ENCODE measurements at places on chromosomes 7 and 10.

GRCh38 chr7:139876622-139877283, 47.7 kb downstream of the TBXAS1 start:
- no peak for DNase-seq

DNA sequence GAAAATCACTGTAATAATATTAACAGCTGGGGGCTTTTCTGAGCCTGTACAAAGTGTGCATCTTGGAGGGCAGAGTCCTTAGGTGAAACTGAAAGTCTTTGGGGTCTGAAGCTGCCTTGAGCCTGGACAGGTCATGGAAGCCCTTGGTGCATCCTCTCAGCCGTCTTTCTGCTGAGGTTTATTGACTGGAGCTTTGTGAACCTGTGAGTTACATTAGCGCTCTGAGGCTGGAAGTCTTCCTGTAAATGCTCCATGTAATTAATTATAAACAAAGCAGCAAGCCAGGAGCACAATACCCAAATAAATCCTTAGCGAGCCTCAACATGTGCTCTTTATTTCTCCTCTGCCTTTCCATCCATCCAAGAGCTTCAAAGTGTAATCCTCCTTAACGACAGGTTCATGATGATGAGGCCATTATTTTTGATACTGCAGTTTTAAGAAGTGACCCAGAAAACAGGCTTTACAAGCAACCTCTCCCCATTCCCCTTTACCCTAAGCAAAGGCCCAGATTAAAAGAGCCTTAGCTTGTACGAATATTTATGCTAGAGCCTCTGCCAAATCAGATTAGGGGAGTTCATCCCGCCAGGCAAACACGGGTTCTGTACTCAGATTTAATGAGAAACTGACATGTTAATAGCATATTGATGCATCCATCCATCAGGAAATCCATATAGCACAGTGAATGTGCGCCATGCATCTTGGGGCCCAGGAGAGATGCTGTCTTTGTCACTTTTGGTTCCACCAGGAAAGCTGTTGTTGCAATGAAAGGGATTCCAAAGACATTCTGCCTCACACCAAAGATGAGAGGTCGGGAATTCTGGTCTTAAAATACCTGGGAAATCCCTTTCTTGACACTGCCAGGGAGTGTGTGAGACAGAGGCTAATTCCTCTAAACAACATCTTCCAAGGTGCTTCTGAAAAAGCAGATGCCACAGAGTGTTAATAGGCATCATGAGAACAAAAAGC, 118.1 kb downstream of the ANLN start:
- peak; percentile 48 for DNase-seq

DNA sequence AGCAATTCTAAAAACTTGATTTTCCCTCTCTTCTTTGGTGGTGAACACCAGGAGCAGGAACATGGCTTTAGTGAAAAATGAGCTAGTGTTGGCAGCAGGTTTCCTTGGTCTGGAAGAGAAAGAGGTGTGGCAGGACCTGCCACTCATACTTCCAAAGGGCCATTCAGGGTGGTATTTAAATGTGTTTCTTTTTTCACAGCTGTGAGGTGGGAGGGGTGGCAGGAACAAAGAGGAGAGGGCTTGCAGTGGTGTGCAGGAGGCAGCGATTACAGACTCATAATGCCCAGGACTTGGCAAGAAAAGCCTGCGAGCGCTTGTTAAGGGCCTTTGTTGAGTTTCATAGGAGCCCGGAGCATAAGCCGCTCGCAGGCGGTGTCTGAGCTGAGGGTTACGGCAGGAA, 36.8 kb downstream of the WIPF3 start:
- no peak for DNase-seq

DNA sequence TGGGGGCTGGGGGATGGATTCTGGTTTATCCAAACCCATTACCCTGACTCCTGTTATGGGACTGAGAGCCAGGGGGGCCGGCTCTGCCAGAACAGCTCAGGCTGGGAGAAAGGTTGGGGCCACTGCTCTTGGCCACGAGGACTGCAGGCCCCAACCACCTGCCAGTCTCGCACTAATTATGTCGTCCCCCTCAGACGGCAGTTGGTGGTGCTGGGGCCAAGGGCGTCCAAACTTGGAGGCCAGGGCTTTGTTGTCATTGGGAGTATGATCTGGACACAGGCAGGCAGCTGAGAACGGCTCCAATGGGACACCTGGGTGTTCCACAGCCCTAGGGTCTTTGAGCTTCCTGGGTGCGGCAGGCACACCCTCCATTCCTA, 34.7 kb downstream of the DRGX start:
- DNase-seq = no peak

DNA sequence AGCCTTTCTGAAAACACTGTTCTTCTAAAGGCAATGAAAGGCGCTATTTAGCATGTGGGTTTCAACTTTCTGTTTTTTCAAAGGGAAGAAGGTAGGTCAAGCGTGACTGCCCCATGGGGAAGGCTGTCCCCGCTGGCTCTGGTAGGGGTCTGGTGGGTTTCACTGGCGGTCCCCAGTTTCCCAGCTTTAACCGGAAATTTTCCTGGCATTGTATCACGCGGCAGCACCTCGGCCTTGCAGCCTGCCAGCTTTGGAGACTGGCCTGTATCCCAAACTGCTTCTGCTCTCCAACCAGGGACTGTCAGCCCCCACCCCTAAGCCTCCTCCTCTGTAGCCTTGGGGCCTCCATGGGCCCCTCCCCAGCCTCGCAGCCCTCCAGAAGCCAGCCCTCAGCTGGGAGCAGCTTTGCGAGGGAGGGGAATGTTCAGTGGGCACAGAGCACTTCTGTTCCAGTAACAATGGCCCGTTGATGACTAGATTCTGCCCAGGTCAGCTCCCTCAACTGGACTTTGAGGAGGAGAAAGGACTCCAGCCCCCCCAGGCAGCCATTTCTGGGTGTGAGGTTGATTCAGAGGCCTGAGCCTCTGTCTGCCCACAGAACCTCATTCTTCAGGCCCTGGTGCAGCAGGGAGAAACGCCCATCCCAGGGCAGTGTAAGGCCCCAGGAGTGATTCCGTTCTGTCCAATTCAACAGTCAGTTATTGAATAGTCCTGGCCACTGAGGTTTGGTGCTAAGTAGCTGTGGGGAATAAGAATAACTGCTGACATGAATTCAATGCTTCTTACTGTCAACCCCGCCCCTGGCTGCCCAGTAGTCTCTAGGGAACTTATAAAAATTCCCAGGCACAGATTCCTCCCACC, 17.1 kb downstream of the CHST3 start:
- no peak for DNase-seq

DNA sequence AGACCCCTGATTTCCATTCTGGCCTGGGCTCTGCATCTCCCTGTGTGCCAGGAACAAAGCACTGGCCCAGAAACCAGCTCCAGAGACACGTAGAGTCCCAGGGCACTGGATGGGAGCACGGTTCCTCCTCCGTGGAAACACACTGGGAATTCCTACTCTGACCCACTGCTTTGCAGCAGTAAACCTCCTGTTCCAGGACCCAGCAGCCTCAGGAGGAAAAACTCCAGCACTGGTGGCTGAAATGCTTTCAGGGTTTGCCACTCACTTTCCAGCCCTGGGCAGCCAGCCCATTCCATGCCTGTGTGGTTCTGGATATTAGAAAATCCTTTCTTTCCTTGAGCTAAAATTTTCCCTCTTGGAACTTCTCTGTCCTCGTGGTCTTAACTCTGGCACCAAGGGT, 58.0 kb downstream of the FAM171A1 start:
- no peak for DNase-seq

GRCh38 chr10:102113261-102113955, 6.8 kb downstream of the LDB1 start:
- DNase-seq = peak; percentile 54

- no peak for DNase-seq
These were observed 938.0 kb downstream of the SORCS3 start for GRCh38 chr10:105579112-105579511.

GRCh38 chr10:50604049-50604640, 19.6 kb downstream of the SGMS1 start:
- no peak for DNase-seq

DNA sequence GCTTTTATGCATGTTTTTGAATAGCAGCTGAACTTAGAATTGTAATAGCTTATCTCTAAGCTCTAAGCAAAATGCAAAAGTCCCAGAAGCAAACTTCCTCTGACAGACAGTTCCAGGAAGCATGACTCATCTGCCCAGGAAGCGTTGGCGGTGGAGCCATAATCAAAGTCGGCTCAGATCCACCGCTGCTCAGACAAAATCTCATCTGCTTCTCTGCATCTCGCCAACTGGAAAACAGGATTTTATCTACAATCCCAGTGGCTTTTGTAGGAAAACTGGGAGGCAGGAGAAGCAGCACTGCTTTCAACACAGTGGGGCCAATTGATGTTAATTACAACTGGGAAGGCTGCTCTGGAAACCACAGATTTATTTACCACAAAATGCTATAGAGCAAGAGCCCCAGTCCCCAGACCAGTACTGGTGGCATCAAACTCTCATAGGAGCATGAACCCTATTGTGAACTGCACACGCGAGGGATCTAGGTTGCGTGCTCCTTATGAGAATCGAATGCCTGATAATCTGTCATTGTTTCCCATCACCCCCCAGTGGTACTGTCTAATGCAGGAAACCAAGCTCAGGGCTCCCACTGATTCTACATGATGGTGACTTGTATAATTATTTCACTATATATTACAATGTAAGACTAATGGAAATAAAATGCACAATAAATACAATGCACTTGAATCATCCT, 99.9 kb downstream of the CUBN start:
- DNase-seq = no peak

DNA sequence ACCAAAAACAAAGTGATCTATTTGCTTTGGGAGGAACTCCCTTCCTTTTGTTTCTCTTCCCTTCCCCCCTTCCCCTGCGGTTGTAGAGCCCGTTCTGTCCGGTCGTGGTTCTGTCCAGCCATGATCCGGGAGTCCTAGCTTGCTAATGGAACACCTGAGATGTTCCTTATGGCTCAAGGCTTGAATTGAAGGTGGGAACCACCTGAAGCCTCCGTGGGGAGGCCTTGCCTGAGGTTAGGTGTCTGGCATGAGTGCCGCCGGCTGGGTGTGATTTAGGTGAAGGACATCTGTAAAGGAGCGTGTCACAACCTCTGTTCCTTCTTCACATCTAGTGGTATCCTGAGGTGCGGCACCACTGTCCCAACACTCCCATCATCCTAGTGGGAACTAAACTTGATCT, 46.2 kb downstream of the DAGLB start:
- no peak for DNase-seq
